CD4-positive, alpha-beta T cell treated with Interleukin-21 for 1 hour (primary cell): ENCODE measurements at places on chromosomes 12 and 14.

GRCh38 chr12:125142601-125143000, 77.4 kb downstream of the AACS start:
- DNase-seq: no peak

- DNase-seq: no peak
These were observed 486.2 kb downstream of the NELL2 start for GRCh38 chr12:44389896-44390295.

- no peak for DNase-seq
These were observed 177.9 kb downstream of the PHLDA1 start for GRCh38 chr12:75853626-75854025.

GRCh38 chr14:88868558-88869159, 44.2 kb downstream of the TTC8 start:
- peak; percentile 15 for DNase-seq

GRCh38 chr14:95258754-95259593, 60.7 kb downstream of the CLMN start:
- no peak for DNase-seq

GRCh38 chr14:100775831-100776591, 49.3 kb downstream of the DLK1 start:
- DNase-seq: no peak

GRCh38 chr12:4270831-4271716, 2.5 kb upstream of the CCND2 start:
- peak; percentile 56 for DNase-seq

DNA sequence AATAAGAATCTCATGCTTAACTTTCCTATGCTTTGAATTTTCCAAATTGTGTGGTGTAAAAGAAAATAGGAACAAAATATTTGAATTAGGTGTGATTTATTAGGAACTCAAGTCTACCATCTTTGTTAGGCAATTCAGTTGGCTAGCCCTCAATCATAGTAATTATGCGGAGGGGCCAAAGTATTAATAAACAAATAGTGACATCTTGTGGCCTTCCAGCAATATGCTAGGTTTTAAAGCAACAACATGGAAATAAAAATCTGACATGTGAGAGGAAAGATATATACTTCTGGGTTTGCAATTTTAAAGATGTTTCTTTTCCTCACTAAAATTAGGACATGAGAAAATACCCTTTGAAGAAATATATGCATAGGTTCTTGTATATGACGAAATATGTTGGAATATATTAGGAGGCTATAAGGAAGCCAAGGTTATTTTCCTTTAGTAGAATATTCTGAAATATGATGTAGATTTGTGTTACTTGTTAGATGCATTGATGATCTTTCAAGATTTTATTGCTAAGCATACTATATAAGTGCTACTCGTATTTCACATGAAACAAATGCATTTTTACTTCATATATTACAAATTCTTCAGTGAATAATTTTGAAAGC, 200.4 kb downstream of the PTPRO start:
- DNase-seq: peak; percentile 28

GRCh38 chr14:72605096-72605920, 288.6 kb downstream of the DPF3 start:
- no peak for DNase-seq

DNA sequence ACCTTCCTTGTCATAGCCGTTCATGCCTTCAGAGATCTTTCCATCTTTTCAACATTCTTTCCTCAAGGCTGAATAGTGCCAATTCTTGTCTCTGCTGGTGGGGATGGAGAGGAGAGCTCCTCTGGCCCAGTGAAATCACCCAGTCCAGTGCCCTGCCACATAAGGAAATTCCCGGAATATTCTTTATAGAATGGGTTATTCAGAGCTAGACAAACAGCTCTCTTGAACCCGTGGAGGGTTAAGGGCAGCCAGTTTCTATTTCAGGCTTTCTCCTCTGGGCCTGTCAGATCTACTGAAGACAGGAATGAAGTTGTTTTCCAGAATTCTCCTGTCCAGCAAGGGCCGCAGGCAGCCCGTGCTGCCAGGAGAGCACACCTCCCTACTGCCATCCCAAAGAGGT, 8.1 kb upstream of the NRIP2 start:
- no peak for DNase-seq

DNA sequence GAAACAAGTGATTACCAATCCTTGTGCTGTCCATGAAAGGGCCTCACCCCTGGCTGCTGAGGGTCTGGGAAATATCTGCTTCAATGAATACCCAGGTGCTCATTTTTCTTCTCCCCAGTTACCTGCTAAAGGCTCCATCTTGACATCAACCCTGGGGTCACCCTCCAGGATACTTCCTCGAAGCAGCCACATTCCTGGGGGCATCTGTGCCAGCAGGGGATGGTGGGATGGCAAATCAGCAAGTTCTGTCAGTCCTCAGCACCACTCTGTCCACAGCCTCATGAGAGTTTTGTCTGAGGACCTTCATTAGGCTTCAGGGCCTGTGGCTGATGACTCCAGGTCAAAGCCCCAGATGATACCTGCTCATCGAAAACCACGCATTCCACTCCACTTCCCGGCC, 124.8 kb downstream of the ZFP36L1 start:
- no peak for DNase-seq

DNA sequence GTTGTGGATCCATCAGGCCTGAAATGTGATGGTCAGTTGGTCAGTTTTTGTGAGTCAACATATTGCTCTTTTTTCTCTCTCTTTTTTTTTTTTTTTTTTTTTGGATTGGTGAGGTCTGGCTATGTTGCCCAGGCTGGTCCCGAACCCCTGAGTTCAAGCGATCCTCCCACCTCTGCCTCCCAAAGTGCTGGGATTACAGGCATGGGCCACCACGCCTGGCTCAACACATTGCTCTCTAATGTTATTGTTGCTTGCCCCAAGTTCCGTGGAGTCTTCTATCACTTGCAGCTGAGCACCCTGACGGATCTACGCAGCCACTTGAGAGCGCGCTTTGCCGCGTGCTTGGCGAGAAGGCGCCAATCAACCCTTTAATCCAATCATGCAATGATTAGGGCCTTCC, 69.5 kb upstream of the DIO3 start:
- DNase-seq: no peak

DNA sequence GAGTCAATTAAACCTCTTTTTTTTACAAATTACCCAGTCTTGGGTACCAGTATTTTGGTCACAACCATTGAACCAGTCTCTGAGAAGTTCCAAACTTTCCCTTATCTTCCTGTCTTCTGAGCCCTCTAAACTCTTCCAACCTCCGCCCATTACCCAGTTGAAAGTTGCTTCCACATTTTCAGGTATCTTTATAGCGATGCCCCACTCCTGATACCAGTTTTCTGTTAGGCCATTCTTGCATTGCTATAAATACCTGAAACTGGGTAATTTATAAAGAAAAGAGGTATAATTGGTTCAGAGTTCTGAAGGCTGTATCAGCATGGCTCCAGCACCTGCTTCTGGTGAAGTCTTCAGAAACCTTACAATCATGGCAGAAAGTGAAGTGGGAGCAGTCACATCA, 31.7 kb downstream of the TTC5 start:
- DNase-seq: no peak

GRCh38 chr12:121620333-121620891, 5.9 kb upstream of the ORAI1 start:
- DNase-seq: no peak

GRCh38 chr12:62843716-62844115, 91.2 kb downstream of the PPM1H start:
- no peak for DNase-seq

DNA sequence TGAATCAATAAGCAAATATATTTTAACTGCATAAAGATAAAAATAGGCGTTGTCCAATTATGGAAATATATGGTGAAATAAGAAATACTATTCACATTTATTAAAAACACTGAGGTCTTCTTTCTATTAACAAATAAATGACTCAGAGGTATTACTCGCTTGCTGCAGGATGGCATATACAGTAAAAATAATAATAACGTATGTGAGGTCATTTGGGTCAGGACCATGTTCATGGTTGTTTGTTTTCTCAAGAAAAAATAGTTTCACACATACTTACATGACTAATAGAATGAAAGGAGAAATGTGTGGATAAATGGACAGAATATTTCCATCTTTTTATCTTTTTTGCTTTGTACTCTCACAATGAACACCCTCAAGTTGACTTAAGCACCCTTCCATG, 46.5 kb upstream of the RTL1 start:
- no peak for DNase-seq

GRCh38 chr14:102731871-102732800, 45.1 kb upstream of the TRAF3 start:
- DNase-seq: no peak

DNA sequence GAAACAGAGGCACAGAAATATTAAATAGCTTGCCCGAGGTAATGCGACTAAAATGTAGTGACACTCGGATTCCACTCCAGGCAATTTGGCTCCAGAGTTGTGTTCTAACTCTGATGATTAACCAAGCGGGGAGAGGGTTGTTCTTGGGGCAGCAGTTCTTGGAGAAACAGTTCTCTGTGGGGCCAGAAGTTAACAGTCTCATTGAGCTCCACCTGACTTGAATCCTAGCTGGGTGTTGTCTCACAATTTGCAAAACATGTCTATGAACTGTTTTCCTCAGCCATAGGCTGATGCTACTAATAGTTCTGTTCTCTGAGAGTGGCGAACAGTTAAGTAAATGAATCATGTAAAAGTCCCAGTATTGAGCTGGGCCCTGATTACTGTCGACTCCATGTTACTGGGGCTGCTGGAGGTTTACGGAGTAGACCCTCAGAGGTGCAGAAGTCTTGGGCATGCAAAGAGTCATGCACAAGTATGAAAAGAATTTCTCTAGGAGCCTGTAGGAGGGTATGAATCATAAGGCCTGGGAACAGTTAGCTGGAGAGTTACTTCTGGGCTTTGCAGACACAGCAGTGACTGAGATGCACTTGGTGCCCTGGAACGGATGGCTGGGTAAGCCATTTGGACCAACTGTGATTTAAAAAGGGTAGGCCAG, 15.4 kb upstream of the NIN start:
- no peak for DNase-seq

DNA sequence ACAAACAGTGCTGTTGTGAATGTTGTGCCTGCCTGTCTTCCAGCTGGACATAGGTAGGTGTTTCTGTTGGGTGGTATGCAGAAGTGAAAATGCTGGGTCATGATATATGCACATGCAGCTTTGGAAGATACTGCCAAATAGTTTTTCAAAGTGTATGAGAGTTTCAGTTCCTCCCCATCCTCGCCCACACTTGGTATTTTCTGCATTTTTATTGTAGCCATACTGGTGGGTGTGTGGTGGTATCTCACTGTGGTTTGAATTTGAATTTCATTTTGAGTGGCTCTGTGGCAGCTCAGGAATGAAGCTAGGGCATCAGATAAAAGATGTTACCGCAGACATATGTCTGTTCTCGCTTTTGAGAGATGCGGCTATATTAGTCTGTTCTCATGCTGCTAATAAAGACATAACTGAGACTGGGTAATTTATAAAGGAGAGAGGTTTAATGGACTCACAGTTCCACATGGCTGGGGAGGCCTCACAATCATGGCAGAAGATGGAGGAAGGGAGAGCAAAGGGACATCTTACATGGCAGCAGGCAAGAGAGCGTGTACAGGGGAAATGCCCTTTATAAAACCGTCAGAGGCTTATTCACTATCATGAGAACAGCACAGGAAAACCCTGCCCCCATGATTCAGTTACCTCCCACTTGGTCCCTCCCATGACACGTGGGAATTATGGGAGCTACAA, 183.1 kb downstream of the CAND1 start:
- DNase-seq: no peak

DNA sequence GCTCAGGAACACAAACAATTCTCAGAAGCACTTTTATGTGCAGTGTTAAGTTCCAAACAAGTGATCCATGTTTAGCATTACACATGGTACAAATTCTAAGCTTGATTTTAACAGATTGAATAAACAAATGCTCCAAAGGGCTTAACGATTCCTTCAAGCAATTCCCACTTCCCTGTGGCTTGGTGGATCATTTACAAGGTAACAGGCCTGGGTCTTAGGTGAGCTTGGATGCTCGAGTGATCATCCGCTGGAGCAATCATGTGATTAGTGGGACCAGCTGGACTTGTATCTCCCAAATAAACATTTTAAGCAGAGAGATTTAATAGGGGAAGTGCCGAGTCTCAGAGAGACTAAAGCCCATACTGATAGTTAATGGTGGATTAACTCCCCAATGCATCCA, 70.7 kb downstream of the CALM1 start:
- no peak for DNase-seq

GRCh38 chr14:94025720-94026119, 420 bp upstream of the OTUB2 start:
- no peak for DNase-seq

DNA sequence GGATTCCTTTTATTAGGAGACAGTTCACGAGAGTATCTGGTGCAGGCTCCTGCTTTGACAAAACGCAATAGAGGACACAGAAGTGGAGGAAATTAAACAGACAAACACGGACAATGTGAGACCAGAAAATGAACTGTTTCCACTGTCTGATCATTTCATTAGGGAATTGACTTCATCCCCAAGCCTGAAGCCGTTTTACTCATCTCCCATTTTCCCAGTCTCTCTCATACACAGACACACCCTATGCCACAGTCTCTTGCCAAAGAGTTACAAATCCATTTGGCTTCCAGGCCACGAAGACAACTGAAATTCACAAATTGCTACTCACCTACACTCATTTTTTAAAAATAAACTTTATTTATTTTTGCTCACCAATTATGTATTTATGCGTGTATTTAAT, 1087.8 kb upstream of the TMEM132C start:
- no peak for DNase-seq

DNA sequence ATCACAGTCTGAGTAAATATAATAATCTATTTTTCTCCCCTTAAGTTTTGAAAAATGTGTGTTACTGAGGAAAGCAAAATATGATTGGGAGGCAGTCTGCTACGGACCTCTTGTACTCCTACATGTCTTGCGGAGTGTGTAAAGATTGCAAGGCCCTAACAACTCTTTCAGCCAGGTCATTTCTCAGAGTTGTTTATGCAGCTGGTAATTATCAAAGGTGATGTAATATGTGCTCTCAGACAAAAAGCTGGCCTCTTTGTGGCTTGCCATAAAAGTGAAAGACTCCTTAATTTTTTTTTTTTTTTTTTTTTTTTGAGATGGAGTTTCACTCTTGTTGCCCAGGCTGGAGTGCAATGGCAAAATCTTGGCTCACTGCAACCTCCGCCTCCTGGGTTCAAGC, 40.5 kb upstream of the MON2 start:
- no peak for DNase-seq

DNA sequence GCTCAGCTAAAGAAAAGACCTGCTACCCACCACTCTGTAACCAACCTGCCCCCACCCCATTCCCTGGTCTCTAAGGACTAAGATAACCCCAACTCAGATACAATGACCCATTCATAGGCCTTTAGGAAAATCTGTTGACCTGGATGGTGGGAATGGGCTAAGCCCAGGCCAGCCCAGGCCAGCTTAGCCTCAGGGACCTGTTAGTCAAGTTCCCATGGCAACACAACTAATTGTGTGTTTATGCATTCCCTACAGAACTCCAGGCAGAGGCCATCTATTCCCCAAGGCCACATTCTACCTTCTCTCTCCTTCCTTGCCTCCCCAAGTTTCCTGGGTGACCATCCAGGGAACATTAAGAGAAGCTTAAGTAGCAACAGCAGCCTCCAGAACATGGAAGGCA, 16.1 kb upstream of the KRT8 start:
- DNase-seq: no peak
